ENCODE measurements at places on chromosomes 1 and 21. TPM values are rescaled to one million over a fixed set of nuclear protein-coding genes. Genes with fewer than 3 reads are reported as not detected.

The CRYBG2 gene
- 6.7 TPM for total RNA-seq

The SLAMF9 gene
- total RNA-seq, result not detected

The TAS1R1 gene
- not detected for total RNA-seq

The BEST4 gene
- total RNA-seq, result 1.2 TPM

DNA sequence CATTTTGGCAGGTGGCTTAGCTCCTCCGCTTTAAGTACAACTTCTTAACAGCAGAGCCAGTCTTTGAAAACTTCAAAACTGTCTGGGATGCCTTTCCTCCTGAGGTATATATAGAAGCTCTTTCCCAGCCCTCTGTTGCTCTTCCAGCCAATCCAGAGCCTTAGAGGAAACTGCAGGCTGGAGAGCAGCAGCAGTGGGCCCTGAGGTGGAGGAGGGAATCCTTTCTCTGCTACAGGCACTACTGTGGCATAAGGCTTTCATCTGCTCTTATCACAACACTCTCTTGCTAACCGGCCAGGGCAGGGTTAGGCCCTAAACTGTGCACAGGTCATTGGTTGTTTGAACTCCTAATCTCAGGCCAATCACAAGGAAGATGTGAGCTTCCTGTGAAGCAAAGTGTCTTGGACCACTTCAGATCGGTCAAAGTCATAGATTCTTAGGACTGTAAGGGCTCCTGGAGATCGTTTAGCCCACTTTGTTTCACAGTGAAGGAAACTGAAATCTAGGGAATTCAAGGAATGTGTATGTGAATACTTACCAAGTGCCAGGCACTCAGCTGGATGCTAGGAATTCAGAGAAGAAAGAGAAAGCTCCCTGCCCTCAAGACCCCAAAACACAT is at the start of gene RGS5:
RGS5 (minus strand) TSS at position 84 of the 619 bp plus-strand sequence; CDS start at position 3, 81 bp downstream.
- no peak for DNase-seq

DNA sequence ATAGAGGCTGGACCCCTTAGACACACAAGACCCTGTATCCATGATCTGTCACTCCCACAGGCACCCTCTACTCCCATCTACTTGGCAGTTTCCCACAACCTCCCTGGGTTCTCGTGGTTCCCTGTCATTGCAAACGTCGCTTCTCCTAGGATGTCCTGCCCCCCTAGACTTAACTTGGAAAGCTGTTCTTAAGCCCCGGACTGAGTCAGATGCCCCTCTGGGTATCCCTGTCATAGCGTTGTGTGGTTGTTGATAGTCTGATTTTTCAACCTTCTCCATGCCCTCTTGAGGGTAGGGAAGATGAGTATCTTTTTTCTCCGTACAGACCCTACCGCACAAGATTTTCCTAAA is 11.8 kb downstream of the RCC1 start:
- DNase-seq, result no peak

DNA sequence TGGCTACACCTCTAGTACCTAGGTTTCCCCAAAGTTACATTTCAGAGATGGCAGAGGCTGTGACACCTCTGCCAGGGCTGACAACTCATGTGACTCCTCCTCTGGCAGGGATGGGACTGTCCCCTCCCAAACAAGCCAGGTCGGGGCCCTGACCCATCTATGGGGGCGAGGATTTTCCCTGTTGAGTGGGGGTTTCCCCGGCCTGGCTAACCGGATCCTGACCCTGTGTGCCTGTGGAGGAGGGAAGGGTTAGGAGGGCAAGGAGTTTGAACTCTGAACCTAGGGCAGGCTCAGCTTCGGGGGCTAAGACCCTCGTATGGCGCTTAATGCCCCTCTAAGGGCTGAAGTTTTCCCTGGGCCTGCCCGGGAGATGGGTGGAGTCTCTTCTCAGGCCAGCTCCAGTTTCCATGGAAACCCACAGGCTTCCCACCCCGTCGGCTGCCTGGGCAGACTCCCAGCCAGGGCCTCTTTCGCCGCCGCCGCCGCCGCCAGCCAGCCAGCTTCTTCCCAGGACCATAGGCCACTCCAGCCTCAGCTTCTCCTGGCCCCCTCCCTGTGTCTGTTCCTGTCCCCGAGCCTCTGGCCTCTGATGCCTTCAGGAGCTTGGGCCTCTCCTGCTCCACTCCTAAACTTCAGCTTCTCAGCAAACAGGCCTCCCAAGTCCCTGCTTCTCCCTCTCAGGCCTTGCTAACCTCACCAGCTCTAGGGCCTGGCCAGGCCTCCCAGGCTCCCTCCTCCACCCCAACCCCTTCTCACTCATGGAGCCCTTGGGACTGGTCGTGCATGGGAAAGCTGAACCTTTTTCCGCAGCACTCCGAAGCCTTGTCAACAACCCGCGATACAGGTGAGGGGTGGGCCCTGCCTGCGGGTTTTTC is at the start of gene BTBD19:
BTBD19 (plus strand) TSS at position 461 of the 875 bp plus-strand sequence; CDS start at position 759, 298 bp downstream.
- DNase-seq, result peak; percentile 43

- DNase-seq, result no peak
These were observed 43.4 kb downstream of the RGS2 start for GRCh38 chr1:192852001-192852947.

GRCh38 chr1:33711511-33711910 is 152.4 kb upstream of the HMGB4 start:
- DNase-seq, result no peak

DNA sequence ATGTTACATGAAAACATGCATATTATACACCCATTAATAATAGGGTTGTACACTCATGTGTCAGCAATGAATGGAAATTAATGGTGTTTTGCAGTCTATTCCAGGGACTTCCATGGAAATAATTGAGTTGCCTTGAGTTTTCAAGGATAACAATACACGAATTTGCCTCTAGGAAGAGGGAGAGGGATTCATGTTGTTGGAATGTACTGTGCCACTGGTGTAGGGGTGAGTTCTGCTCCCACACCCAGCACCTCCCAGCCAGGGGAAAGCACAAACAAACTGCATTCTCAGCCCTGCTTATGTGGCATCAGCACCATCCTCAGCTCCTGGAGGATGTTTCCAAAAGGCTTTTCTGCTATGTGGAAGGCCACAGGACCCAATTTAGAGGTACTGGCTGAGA is 57.8 kb downstream of the BCAR3 start:
- no peak for DNase-seq

- no peak for DNase-seq
These were observed 99.1 kb upstream of the RAVER2 start for GRCh38 chr1:64645735-64646134.

DNA sequence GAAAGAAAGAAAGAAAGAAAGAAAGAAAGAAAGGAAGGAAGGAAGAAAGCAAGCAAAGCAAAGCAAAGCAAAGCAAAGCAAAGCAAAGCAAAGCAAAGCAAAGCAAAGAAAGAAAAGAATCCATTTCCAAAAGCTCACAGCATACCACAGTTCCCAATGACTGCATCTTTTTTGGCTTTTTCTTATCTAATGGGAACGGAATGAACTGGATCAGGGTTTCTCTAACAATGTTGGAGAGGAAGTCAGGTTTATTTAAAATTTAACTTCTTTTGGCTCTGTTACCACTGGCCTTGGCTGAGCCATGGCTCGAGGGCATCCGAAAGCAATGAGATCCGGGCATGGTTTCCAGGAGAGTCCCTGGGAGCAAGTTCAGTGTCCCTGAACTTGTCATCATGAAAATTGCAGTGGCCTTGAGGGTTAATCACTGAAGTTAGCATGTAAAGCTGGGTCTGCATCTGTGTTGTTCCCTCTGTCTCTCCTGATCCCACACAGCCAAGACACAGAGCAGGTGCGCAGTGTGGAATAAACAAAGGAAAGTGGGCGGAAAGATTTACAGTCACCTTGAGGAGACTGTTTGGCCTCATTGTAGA is 34.6 kb upstream of the CTPS1 start:
- no peak for DNase-seq

DNA sequence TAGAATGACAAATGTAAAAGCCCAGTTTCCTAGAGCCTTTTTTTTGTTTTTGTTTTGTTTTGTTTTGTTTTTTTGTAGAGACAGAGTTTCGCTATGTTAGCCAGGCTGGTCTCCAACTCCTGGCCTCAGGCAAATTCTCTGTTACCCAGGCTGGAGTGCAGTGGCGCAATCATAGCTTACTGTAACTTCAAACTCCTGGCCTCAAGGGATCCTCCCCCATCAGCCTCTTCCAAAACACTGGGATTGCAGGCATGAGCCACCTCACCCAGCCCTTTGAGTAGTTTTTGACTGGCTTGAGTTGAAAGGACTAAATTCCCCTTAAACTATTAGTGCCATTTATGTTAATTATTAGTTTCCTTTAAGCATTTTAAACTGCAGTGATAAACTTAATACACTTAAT is 28.8 kb upstream of the ZBTB18 start:
- no peak for DNase-seq

- DNase-seq, result no peak
These were observed 1239.3 kb downstream of the MRPL39 start for GRCh38 chr21:24367936-24368335.

- peak; percentile 48 for DNase-seq
These were observed 28.1 kb downstream of the RNF187 start for GRCh38 chr1:228515200-228515834.

DNA sequence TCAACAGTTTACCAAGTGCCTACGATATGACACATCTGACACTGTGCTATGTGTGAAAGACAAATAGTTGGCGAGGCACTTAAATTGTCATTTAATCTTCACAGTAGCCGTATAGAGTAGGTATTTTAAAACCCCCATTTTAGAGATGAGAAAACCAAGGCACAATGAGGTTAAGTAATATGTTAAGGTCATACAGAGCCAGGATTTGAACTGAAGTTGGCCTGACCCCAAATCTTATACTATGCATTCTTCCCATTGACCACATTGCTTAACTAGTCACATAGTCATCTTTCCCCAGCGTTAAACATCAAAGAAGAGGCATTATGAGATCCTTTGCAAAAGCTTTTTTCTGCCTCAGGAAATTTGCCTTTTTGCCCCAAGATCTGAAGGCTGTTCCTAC is 3.9 kb downstream of the INKA2 start:
- DNase-seq, result no peak

- no peak for DNase-seq
These were observed 74.2 kb downstream of the DTL start for GRCh38 chr1:212109728-212110127.

DNA sequence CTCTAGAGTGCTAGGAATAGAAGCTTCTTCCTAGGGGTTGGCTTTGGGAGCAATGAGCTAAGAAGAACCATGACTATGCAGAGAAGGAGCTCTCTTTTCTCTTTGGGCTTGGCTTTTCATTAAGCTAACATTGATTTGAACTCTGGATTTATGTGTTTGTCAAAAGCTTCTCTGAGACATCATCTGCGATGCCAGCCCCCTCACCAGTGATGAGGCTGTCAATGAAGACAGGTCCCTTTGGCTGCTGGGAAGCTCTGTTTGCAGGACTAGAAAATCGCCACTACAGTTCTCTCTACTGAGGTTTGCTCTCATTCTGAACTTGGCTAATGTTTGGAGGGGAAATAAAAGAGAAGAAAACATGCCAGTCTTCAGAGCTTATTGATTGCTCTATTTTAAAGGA is 185.0 kb downstream of the PCP4 start:
- no peak for DNase-seq

- no peak for DNase-seq
These were observed 20.6 kb downstream of the MTHFR start for GRCh38 chr1:11784993-11785769.

- DNase-seq, result no peak
These were observed 56.5 kb downstream of the CTH start for GRCh38 chr1:70467531-70467930.

GRCh38 chr21:33238146-33238545 is 8.4 kb downstream of the IFNAR2 start:
- DNase-seq, result no peak

GRCh38 chr1:19418503-19418971 is 66.8 kb downstream of the CAPZB start:
- DNase-seq, result no peak

- no peak for DNase-seq
These were observed 53.3 kb downstream of the ERO1B start for GRCh38 chr1:236228411-236228810.

GRCh38 chr1:71364236-71364635 is 283.4 kb upstream of the ZRANB2 start:
- no peak for DNase-seq

- no peak for DNase-seq
These were observed 118.9 kb downstream of the PGBD5 start for GRCh38 chr1:230307213-230307612.

- no peak for DNase-seq
These were observed 19.9 kb upstream of the ADGRL2 start for GRCh38 chr1:81780705-81781454.

- DNase-seq, result no peak
These were observed 59.6 kb downstream of the ATP6V1G3 start for GRCh38 chr1:198480876-198481275.

- DNase-seq, result no peak
These were observed 11.0 kb upstream of the CACHD1 start for GRCh38 chr1:64458915-64459314.

- DNase-seq, result no peak
These were observed 24.7 kb upstream of the DMRTA2 start for GRCh38 chr1:50447961-50448360.

- DNase-seq, result no peak
These were observed 25.1 kb upstream of the B3GALT2 start for GRCh38 chr1:193211539-193211938.

DNA sequence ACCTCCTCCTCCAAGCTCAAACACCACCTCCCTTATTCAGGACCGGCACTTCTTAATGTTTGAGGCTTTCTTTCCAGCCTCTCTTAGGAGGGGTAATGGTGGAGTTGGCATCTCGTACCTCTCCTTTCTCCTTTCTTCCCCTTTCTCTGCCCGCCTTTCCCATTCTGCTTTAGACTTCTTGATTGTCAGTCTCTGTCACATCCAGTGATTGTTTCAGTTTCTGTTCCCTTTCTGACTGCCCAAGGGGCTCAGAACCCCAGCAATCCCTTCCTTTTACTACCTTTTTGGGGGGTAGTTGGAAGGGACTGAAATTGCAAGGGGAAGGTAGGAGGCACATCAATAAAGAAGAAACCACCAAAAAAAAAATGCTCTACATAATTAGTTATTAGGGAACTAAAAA is 5.6 kb downstream of the ELK4 start:
- no peak for DNase-seq

DNA sequence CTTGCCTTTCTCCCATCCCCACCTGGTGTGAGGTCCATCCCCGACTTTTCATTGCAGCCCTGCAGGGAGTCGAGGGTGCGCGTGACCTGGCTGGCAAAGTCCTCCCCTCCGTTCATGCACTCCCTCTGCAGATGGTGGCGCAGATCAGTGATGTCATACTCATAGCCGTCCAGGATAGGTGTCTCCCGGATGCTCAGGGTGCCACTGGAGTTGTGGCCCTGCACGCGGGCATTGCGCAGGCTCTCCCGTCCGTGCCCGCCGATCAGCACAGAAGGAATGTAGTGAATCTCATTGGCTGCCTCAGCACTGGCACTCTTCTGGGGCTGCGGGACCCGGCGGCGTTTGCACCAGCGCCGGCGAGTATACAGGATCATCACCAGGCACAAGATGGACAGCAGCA is 132.1 kb downstream of the ASTN1 start:
- DNase-seq, result no peak

GRCh38 chr1:83318366-83318765 is 680.6 kb downstream of the TTLL7 start:
- no peak for DNase-seq

All from CD4-positive, alpha-beta memory T cell (primary cell).